AG08395 (cell line): ENCODE measurements at places on chromosomes 7 and 10.

DNA sequence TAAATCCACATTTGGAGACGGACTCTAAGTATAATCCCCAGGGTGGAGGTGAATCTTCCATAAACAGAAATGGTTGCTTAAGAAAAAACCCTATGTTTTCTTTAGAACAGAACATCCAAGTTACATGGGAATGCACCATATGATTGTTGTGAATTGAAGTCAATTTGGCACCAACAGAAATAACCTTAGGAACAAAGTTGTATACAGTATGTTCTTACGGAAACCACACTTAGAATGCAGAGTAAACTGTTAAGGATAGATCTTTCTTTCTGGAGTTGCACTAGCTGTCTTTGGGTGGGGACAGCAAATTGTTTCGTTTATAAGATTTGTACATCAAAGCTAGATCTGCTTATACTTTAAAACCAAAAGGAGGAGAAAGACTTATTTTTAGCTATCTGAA lies 316.4 kb downstream of the PTEN start:
- DNase-seq, result no peak

- DNase-seq, result no peak
Measured at GRCh38 chr10:128916383-128916782, 550.7 kb upstream of the MGMT start.

DNA sequence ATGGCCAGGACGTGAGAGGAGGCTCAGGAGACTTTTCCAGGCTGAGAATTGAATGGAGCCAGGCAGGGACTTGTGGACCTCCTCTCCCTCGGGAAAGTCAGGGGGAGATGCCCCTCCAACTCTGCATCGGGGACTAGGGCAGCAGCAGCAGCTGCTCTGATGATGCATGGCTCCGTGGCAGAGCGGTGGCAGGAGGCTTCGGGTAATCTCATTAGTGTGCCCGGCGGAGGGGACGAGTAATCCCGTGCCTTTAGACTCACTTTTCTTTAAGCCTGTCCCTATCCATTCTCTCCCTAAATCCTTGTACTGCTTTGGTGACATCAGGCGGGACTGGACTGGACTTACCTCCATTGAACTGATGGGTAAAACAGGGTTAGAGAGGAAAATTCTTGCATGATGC lies 75.1 kb downstream of the ZMIZ1 start:
- DNase-seq, result no peak

GRCh38 chr10:62735464-62736167 lies 68.9 kb upstream of the ADO start:
- peak; percentile 26 for DNase-seq

DNA sequence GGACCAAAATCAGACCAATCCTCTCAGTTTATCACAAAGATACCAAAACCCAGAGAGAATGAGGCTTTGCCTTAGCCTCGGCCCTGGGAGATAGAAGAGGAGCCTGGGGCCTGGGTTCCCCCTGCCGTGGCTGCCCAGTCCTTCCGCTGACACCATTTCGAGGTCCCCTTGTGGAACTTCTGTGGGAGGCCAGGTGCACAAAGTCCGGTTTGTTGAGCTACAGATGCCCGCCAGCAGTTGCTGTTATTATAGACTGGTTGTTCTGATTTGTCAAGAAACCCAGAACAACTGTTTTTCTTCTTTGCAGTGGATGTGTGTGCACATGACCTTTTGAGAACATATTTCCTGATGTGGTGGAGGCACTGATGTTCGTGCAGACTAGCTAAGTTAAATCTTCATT lies 47.6 kb downstream of the CUX1 start:
- DNase-seq, result no peak

DNA sequence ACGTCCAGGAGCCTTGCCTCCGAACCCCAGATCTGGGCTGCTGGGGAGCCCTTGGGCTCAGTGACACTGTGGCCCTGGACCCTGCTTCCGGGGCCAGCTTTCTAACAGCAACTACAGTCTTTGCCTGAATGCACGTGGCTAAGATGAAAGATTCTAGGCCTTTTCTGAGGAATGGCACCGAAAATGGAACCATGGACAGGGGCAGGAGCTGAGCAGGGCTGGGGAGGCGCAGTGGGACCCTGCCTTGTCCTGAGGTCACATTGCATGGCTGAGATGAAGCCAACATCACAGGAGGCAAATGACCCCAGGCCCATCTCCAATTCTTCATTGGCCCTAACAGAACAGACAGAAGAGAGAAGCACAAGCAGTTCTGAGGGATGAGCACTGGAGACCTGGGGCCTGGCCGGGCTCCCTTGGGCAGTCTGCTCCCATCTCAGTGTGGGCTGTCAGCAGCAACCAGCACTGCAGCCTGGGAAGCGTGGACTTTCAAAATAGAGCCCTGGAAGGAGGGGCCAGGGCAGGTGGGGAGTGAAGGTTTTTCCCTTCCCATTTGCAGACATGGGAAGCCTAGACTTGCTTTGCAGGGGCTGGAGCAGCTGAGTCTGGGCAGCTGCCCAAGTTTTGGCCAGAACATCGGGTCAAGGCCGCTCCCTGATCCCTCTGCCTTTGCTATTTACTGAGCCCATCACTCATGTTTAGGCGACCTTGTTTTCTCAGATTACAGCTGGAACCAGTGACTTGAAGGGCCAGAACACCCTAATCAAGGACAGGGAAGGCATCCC lies 114.4 kb upstream of the TCERG1L start:
- no peak for DNase-seq

GRCh38 chr7:41708581-41709358 lies 5.9 kb upstream of the INHBA start:
- no peak for DNase-seq

- no peak for DNase-seq
Measured at GRCh38 chr10:84306751-84307384, 21.5 kb upstream of the CCSER2 start.

GRCh38 chr10:74652664-74653063 lies 173.7 kb upstream of the KAT6B start:
- no peak for DNase-seq

DNA sequence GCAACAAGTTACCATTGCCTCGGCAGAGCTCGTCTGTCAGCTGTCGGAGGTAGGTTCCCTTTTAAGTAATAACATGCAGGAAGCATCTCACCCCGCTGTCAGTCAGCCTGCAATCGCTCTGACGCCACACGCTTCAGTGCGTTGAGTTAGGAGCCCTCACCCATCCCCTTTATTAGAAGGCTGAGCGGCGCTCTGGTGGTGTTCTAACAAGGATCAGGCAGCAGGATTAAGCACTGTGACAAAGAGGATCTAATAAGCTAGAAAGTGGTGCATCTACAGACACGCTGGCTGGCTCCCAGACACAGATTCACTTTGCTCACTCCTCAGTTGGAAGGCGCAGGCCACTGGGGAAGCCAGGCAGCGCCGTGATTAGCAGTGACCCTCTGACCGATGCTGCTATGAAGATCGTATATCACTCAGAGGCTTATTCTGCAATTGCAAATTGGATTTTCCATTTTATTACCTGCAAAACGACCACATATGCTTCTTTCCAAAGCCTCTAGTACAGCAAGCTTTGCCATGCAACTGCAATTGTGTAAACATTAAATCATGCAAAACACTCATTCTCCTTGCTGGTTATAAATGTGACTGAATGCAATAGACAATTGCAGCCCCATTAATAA lies 117.7 kb downstream of the RSU1 start:
- DNase-seq, result no peak

- DNase-seq, result no peak
Measured at GRCh38 chr10:61478621-61479312, 25.6 kb upstream of the TMEM26 start.

GRCh38 chr7:118350260-118350659 lies 125.8 kb downstream of the ANKRD7 start:
- no peak for DNase-seq

- no peak for DNase-seq
Measured at GRCh38 chr7:128424686-128425275, 15.0 kb upstream of the IMPDH1 start.

- DNase-seq, result no peak
Measured at GRCh38 chr7:55533729-55534080, 38.6 kb downstream of the VOPP1 start.

DNA sequence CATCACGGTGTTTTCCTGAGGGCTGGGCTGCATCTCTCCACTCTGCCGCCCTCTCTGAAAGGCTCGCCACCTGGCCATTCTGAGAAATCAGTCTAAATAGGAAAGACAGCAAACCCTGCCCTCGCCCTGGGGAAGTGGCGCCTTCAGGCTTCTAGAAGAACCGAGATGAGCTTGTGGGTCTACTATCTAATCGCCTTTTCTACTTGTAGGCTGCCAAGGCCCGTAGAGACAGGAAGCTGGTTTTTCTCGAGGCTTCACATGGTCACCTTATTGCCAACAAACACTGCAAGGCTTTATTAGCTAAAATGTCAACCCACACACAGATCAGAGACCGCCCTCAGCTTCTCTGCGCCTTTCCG lies 21.4 kb downstream of the LAT2 start:
- DNase-seq, result no peak

DNA sequence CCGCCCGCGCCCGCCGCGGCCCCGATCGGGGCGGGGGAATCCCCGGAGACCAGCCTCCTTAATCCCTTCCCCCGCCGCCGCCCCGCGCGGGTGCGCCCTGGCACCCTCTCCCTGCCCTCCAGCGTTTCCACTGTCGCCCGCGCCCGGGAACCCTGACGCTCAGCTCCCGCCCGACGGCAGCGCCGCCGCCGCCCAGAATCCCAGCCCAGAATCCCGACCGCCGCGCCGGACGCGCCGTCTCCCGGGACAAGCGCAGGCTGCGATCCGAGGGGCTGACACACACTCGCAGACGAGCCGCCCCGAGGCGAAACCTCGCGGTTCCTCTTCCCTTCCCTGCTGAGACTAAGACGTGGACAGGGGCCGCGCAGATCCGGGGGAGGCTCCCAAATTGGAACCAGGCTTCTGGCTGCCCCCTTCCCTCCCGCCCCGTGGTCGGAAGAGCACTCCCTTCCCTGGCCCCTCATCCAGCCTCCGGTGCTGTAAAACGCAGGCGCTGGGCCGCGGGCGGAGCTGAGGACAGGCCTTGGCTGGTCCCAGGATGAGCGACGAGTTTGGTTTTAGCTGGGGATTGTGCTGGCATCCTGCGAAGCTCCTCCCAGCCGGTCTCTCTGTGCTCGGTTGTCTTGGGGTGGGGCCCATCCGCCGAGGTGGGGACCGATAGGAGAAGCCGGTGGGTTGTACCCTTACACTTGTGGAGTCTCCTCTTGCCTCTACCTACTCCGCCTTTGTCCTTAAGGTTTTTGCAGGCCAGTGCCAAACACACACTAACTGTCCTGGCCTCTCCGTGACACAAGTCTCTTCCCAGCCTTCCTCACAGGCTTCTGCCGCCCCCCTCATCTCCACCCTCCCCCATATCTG lies 1.1 kb downstream of the MARVELD1 start:
- peak; percentile 86 for DNase-seq

DNA sequence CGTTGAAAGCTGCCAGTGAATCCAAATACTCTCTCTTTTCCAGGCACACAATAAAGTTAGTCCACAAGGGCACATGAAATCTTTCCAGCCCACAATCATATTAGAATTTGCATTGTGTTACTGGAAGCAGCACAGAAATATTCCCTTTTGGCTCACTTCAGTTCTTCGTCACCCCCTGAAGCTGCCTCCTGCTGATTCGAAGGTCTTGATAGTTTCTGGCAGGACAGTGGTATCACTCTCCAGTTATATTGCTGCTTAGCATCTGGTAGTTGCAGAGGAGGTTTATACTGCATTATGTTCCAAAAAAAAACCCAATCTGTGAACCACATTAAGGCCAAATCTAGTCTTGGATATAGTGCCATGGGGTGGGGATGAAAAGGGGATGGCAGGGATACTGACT lies 253.2 kb downstream of the BICC1 start:
- DNase-seq, result no peak

DNA sequence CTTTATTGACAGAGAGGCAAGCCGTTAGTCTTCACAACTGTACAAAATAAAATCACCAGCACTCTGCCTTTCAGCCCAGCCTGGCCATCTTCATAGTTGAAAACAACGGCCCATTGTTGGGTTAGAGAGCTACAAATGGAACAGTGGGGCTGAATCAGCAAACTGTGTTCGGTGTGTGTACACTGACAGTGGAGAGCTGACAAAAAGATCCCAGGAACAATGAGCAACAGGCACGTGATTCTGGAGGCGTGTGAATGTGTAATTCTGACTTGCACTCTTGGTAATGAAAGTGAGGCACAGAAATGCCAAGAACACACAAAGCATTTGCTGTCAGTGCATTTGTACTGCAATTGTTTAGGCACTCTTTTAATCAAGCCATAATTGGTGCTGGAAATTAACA lies 303.7 kb downstream of the WDR11 start:
- DNase-seq, result no peak

DNA sequence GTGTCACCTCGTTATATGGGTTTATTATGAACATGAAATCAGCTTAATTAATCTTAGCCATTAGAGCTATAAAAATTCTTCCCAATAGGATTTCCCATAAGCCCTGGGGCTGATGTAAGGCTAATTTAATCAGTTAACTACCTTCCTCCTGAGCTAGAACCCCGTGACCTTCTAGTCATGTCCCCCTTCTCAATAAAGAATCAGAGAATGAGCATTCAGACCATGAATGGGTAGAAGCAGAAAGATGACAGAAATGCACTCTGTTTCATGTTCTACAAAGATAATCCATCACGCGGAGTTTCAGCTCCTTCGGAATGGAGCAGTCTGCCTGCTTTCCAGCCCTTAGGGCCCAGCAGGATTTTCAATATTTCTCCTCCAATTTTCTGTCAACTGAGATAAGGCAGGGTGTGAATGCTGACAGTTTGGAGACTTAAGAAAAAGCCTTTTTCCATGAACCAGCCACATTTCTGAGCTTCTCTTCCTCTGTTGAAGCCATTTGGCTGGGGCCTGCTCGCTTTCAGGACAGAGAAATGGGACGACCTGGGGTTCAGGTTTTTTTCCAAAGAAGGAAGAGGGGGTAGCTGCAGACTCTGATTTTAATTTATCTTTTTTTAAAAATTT lies 211.0 kb downstream of the NEBL start:
- DNase-seq, result no peak

GRCh38 chr7:106767078-106767477 lies 98.0 kb upstream of the PIK3CG start:
- DNase-seq, result no peak

DNA sequence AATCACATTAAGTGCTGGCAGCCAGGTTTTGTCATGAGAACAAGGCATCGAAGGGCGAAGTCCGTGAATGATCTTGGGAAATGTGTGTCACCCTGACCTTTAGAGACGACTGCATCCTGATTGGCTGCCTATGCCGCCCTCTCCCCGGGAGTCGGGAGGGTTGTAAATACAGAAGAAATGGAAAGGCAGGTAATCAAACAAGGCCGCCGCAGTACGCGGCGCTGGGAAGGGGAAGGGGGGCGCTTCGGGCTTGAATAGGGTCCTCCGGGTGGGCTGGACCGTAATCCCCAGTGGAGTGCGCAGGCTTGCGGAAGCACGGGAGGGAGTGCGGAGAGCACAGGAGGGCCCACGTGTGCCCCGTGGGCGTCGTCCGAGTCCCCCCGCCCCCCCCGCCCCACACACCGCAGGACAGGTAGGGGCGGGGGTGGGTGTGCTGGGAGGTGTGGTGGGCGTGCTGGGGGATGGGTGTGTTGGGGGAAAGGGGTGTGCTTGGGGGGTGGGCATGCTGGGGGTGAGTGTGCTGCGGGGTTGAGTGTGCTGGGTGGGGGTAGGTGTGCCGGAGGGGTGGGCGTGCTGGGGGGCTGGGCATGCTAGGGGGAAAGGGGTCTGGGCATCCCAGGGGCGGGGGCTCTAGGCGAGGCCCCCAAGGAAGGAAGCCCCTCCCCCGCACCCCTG lies 169.4 kb downstream of the ARHGAP12 start:
- peak; percentile 59 for DNase-seq
